ENCODE measurements at places on chromosomes 5 and 9. TPM values are rescaled to one million over a fixed set of nuclear protein-coding genes. Genes with fewer than 3 reads are reported as not detected.

PIP5K1B gene
- total RNA-seq, result 0.73 TPM

IL33 gene
- not detected for total RNA-seq

DNA sequence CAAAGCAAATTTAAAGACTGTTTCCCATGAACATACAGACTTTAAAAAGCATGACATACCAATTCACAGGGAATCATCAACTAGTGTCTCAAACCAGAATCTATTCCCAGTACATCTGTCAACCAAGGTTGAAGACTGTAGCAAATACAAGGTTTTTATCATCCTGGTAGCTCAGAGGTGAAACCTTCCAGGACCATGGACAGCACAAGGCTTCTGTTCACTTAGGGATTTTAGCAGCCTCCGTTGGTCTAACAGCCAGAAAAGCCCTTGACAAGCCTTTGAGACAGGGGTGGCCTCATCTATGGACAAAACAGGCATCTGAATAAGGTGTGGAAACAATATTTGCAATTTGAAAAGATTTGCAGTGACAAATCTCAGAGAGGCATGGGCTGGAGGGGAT, 119.0 kb downstream of the TRIM32 start:
- H3K4me3 ChIP-seq, result no peak overlapping the region
- H3K36me3 ChIP-seq, result no peaks in the 10 kb centered on the region
- H3K27me3 ChIP-seq, result no peaks in the 10 kb centered on the region
- no peak for DNase-seq
- no peaks in the 10 kb centered on the region for H3K4me1 ChIP-seq

DNA sequence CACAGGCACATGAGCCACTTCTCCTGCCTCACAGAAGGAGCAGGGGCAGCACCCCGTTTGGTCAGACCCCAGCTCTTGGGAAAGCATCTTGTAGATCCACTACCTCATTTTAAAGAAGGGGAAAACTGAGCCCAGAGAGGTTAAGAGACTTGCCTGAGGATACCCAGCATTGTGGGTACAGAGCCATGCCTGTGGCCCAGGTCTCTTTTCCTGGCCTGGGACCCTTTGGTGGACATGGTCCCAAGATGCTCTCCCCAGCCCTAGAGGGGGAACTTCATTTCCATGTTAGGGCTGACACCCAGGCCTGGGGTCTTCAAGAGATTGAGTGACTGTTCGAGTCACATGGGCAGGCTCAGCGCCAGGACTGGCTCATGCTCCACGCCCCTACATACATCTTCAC, 64.2 kb downstream of the NEK6 start:
- no peak overlapping the region for H3K4me3 ChIP-seq
- DNase-seq, result no peak
- H3K4me1 ChIP-seq, result peaks cover 9% of the 10 kb centered on the region
- peaks cover 21% of the 10 kb centered on the region for H3K36me3 ChIP-seq
- H3K27ac ChIP-seq, result no peak overlapping the region

GRCh38 chr5:135477613-135478066, 25.5 kb upstream of the TIFAB start:
- no peaks in the 10 kb centered on the region for H3K4me1 ChIP-seq
- no peaks in the 10 kb centered on the region for H3K27me3 ChIP-seq
- DNase-seq, result no peak
- no peak overlapping the region for H3K4me3 ChIP-seq
- no peak overlapping the region for H3K27ac ChIP-seq

GRCh38 chr5:78653681-78654366, 5.3 kb upstream of the LHFPL2 start:
- no peak for DNase-seq
- H3K27ac ChIP-seq, result no peak overlapping the region
- no peaks in the 10 kb centered on the region for H3K4me1 ChIP-seq
- peaks cover 3% of the 10 kb centered on the region for H3K27me3 ChIP-seq
- H3K4me3 ChIP-seq, result no peak overlapping the region

ANXA1 gene
- 419 TPM for total RNA-seq

GRCh38 chr9:108746864-108747263, 108.9 kb downstream of the ACTL7B start:
- DNase-seq, result no peak
- H3K27ac ChIP-seq, result no peak overlapping the region
- no peaks in the 10 kb centered on the region for H3K36me3 ChIP-seq

- H3K4me1 ChIP-seq, result no peaks in the 10 kb centered on the region
- DNase-seq, result no peak
- H3K27ac ChIP-seq, result no peak overlapping the region
- H3K36me3 ChIP-seq, result no peaks in the 10 kb centered on the region
- no peaks in the 10 kb centered on the region for H3K27me3 ChIP-seq
Measured at GRCh38 chr5:19777363-19777762, 210.6 kb downstream of the CDH18 start.

DNA sequence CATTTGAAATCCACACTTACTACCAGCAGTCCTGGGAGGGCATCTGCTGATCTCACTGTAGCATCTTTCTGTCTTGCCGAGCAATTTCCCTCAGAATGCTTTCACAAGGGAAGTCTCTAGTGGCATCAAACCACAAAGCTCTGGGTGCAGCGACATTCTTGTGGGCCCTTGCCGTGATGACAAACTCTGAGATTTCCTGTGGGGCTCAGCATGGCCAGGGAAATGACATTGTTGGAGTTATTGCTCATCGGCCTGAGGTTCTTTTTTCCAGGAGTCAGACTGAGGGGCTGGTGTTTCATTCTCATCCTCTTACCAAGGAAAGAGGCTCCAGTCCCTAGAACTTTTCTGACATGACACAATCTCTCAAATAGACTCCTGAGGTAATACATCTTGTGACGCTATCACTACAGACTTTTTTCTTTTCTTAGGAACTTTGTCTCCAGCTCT, 51.4 kb downstream of the PFDN1 start:
- H3K27me3 ChIP-seq, result no peaks in the 10 kb centered on the region
- H3K4me3 ChIP-seq, result no peak overlapping the region
- DNase-seq, result peak; percentile 65
- peaks cover 21% of the 10 kb centered on the region for H3K4me1 ChIP-seq
- no peak overlapping the region for H3K27ac ChIP-seq
- H3K36me3 ChIP-seq, result no peaks in the 10 kb centered on the region

FBXO4 gene
- total RNA-seq, result 13.2 TPM

- H3K4me3 ChIP-seq, result no peak overlapping the region
- peaks cover 40% of the 10 kb centered on the region for H3K36me3 ChIP-seq
- no peak for DNase-seq
- no peak overlapping the region for H3K27ac ChIP-seq
Measured at GRCh38 chr5:133075572-133076536, 24.0 kb downstream of the HSPA4 start.

NAA35 gene
- total RNA-seq, result 27.6 TPM

DNA sequence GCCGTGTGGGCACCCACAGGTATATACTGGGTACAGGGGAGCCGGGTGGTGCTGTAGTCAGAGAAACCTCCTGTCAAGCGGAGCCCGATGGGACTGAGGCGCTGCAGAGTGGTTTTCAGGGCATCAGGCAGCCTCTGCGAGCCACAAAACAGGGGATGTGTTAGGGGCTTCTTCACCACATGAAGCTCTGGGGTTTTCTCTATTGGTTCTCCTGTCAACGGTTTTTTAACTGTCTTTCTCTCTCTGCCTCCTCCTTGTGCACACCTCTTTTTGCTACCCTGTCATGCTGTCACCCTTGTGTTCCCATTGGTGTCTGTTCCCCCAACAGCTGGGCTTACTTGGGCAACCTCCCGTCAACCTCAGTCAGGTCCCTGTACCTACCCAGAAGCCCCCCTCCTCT, 19.9 kb downstream of the RALGPS1 start:
- no peaks in the 10 kb centered on the region for H3K27me3 ChIP-seq
- H3K36me3 ChIP-seq, result no peaks in the 10 kb centered on the region
- H3K4me3 ChIP-seq, result no peak overlapping the region
- H3K27ac ChIP-seq, result no peak overlapping the region

SGTB gene
- 6.9 TPM for total RNA-seq

CYFIP2 gene
- total RNA-seq, result 542 TPM

DNA sequence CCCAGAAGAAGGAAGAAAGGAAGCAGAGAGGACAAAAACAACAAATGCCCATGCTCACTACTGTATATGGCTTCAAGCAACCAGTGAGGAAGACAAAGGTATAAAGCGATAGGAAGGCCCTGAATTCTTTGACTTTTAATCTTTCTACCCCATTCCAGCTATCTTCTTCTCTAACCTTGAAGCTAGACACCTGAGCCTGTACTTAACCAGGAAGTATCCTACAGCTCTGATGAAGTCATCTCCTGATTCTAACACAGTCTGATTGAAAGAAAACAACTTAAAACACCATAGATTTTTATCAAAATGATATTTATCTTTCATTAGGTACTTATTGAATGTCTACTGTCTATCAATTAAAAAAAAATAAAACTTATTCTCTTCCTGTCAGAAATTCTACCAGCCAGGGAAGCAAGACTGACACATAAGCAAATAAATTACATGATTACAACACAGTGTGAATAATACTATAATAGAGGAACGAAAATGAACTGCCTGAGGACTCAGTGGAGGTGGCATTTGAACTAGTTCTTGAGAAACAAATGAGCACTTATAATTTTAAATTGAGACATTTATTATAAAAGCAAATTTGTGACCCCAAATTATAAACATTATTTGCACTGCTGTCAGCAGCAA, 123.3 kb upstream of the ELL2 start:
- no peaks in the 10 kb centered on the region for H3K27me3 ChIP-seq
- H3K27ac ChIP-seq, result no peak overlapping the region
- H3K36me3 ChIP-seq, result no peaks in the 10 kb centered on the region
- no peak overlapping the region for H3K4me3 ChIP-seq
- DNase-seq, result no peak

PTPN3 gene
- not detected for total RNA-seq

DNA sequence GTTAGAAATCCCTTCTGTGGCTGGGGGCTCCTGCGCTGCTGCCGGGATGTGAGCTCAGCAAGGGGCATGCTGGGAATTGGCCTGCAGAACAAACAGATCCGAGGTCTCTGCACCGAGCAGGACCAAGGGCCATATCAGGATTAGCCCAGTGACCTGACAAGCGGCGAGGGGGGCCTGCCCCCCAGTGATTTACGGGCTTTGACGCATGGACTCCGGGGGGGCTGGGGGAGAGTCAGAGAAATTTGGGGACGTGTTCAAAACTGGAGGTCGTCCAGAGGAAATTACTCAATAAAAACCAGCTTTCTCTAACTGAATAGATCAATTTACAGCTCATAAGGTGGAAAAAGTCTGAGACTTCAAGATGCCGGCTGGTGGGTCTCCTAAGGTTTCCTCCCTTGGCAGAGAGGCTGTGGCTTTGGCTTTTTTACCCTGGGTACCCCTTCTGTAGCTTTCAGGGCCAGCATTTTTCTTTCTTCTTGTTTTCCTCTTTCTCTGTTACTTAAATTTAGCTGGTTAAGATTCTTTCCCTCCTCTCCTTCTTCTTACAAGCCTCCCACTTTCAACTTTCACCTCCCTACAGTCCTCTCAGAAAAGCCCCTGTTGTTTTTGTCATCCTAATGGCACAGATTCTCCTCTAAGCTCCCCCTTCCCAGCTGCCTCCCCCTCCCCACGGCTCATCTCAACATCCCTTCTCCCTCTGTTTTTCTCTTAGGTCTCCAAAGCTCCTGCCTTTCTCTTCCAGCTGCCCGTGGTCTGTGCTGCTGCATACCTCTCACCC, 551.0 kb downstream of the CCDC171 start:
- no peak for DNase-seq
- H3K4me3 ChIP-seq, result no peak overlapping the region
- no peak overlapping the region for H3K27ac ChIP-seq
- no peaks in the 10 kb centered on the region for H3K36me3 ChIP-seq

DNA sequence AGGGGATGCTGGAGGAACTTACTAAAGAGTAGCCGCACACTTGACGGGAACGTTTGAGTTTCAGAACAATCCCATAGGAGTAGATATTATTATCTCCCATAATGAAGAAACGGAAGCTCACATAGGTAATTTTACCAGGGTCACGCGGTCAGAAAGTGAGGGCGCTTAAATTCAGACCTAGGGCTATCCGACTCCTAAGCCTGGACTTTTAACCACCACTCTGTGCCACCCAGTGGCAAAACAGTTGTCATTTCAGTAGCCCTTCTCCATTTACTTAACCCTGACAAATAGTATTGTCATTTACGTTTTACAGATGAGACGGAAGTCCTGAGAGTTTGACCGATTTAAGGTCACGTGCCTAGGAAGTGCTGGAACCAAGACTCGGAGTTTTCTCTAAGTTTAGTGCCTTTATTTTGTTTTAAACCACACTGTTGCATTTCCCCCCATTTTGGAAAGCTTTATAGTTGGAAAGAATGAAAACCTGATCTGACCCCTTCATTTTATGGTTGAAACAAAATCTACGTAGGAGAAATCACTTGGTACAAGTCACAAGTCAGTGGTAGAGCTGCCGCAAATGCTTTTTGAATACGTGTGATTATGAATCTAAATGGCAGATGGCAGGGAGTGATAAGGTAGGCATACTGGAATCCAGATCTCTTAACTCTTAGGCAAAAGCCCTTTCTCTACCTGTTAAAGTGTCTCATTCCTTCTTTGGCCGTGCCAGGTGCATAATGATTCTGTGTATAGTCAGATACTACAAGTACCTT, 650 bp downstream of the MRRF start:
- peaks cover 13% of the 10 kb centered on the region for H3K4me1 ChIP-seq
- no peaks in the 10 kb centered on the region for H3K27me3 ChIP-seq

DNA sequence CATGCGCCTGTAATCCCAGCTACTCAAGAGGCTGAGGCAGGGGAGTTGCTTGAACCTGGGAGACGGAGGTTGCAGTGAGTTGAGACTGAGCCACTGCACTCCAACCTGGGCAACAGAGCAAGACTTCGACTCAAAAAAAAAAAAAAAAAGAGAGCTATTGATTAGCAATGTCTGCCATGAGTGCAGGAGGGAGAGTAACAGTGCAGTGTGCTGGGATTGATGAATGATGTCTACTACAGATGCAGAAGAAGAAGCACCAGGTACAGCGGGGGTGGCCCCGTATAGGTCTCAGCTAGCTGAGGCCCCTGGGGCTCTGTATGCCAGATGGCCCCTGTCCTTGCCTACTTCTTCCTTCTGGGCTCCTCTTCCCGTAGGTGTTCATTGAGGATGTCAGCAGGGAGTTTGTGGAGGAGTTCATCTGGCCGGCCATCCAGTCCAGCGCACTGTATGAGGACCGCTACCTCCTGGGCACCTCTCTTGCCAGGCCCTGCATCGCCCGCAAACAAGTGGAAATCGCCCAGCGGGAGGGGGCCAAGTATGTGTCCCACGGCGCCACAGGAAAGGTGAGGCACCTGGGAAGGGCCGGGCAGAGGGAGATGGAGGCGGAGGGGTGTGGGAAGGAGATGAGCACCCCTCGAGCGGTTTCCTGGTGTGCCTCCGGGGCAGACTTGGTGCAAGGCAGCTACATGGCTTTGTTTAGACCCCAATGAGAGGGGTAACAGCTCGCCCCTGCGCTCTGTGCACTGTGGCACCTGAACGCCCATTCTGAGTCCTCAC, 13.5 kb downstream of the ASS1 start:
- no peak for DNase-seq
- no peak overlapping the region for H3K27ac ChIP-seq
- no peaks in the 10 kb centered on the region for H3K27me3 ChIP-seq

DNA sequence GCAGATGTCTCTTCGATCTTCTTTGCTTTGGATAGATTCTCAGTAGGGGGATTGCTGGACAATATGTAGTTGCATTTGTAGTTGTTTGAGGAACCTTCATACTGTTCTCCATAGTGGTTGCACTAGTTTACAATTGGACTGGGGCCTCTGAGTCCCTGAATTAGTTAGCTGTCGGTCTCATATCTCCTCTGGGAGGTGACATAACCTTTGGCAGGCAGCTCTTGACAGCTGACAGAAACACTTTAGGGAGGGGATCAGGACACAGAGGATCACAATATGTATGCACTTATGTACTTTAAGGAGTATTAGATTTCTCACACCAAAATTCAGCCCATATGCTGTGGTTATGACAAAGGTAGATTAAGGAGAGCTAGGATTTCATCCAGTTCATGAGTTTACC, 1279.9 kb upstream of the DMAC1 start:
- H3K4me1 ChIP-seq, result no peaks in the 10 kb centered on the region
- no peak overlapping the region for H3K4me3 ChIP-seq
- H3K27ac ChIP-seq, result no peak overlapping the region
- H3K27me3 ChIP-seq, result no peaks in the 10 kb centered on the region

Data from natural killer cell (primary cell).